NCI-H526 (cell line): ENCODE measurements at places on chromosomes 1 and 21.

- no peak for DNase-seq
These were observed 67.1 kb downstream of the SSBP3 start for GRCh38 chr1:54339126-54339525.

GRCh38 chr1:230823931-230824381, 44.4 kb downstream of the C1orf198 start:
- DNase-seq = no peak

GRCh38 chr1:212495766-212496494, 63.2 kb downstream of the NENF start:
- no peak for DNase-seq

DNA sequence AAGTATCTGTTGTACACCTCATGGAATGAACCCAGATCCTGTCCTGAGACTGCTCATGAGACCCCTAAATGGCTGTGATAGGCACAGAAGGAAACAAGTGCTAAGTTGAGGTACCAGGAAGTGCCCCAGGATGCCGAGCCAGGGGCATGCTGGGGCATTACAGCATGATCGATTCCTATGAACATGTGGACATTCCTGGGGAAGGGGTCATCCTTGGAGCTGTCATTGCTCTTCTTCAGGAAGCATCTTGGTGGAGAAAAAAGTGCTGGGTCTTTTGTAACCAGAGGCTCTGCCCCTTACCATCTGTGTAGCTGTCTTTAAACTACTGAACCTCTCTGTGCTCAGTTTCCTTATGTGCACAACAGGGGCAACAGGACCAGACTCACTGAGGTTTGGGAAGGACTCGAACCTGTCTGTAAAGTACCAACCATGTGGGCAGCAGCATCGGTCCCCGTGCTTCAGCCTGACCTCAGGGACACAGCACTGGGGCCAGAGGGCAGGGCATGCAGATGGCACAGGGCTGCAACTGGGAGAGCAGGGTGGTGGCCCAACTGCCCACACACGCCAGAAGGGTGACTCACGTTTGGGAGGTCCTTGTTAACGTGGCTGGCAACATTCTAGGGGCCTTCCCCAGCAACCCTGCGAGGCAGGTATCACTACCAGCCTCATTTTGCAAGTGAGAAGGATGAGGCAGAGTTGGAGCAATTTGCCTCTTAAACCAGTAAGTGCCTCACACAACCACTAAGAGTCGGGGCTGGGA, 142.3 kb upstream of the EDN2 start:
- no peak for DNase-seq

- peak; percentile 83 for DNase-seq
These were observed 133.3 kb downstream of the XPR1 start for GRCh38 chr1:180765151-180765550.

DNA sequence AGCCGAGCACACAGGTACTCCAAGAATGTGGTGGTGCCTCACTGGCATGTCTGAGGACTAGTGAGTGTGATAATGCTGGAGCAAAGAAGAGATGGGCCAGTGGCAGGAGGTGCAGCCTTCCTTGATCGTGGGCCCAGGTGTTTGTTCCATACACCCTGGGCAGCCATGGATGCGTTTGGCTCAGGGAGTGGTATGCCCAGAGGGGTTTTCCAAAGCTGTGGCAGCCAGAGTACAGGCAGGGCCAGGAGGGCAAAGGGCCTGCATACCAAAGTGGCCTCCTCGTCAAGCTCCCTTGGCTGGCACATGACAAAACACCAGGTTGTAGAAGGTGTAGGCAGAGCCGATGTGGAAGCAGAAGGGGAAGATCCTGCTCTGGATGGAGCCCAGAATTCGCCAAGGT, 19.0 kb downstream of the PARS2 start:
- DNase-seq = no peak

GRCh38 chr1:5634893-5635292, 357.3 kb downstream of the NPHP4 start:
- no peak for DNase-seq

DNA sequence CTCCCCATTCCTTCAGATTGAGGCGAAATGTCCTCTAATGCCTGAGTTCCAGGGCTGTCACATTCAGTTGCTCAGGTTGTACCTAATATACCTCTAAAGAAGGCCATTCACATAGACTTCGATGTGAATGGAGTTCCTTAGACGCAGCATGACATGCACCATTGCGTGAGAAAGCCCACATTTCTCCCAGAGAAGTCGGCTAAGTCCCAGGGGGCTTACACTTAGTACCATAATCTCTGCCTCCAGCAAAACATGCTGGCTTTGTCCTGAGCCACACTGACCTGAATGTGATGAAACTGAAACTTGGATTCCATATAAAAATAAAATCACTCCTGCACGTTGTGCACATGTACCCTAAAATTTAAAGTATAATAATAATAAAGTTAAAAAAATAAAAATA, 23.2 kb upstream of the SLC2A1 start:
- DNase-seq = no peak

GRCh38 chr1:46464915-46465314, 24.7 kb upstream of the DMBX1 start:
- DNase-seq = no peak

- DNase-seq = no peak
These were observed 42.5 kb downstream of the NEK2 start for GRCh38 chr1:211632808-211633523.

GRCh38 chr1:153679337-153680119, 1.0 kb downstream of the NPR1 start:
- peak; percentile 74 for DNase-seq

GRCh38 chr1:70171512-70171911, 33.9 kb downstream of the LRRC40 start:
- no peak for DNase-seq

DNA sequence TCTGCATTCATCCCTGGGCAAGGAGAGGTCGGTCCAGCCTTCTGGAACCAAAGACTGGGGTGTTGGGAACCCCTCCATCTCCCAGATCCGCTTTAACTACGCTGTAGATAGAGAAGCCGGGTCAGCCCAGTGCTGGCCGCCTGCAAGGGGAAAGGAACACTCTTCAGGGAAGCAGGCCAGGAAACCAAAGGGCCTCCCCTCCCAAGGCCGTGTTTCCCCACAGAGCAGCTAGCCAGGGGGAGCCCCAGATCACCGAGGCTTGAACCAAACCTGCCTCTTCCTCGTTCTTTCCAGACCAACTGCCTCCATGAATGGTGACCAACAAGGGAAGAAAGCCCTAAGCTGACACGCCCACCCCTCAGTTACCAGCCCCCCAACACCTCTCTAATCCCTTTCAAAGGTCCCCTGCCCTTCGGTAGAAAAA, 1.2 kb upstream of the CHD5 start:
- DNase-seq = no peak

- no peak for DNase-seq
These were observed 96.8 kb downstream of the BEND5 start for GRCh38 chr1:48679859-48680258.

- DNase-seq = no peak
These were observed 246.7 kb upstream of the NFIA start for GRCh38 chr1:60835649-60836048.
